ENCODE measurements at places on chromosomes 3 and 15. TPM values are rescaled to one million over a fixed set of nuclear protein-coding genes. Genes with fewer than 3 reads are reported as not detected.

- DNase-seq: no peak
- H3K4me3 ChIP-seq: no peak overlapping the region
- H3K36me3 ChIP-seq: no peaks in the 10 kb centered on the region
- H3K4me1 ChIP-seq: no peaks in the 10 kb centered on the region
- H3K27ac ChIP-seq: no peak overlapping the region
- no peaks in the 10 kb centered on the region for H3K27me3 ChIP-seq
Observed at GRCh38 chr3:79052054-79052681, 715.6 kb downstream of the ROBO1 start.

GRCh38 chr3:105369500-105370371 is 3.0 kb downstream of the ALCAM start:
- H3K4me3 ChIP-seq: peak overlapping the region; percentile 72
- H3K27me3 ChIP-seq: no peaks in the 10 kb centered on the region
- no peaks in the 10 kb centered on the region for H3K36me3 ChIP-seq
- peak; percentile 67 for DNase-seq
- H3K4me1 ChIP-seq: peaks cover 45% of the 10 kb centered on the region
- peak overlapping the region; percentile 29 for H3K27ac ChIP-seq

DNA sequence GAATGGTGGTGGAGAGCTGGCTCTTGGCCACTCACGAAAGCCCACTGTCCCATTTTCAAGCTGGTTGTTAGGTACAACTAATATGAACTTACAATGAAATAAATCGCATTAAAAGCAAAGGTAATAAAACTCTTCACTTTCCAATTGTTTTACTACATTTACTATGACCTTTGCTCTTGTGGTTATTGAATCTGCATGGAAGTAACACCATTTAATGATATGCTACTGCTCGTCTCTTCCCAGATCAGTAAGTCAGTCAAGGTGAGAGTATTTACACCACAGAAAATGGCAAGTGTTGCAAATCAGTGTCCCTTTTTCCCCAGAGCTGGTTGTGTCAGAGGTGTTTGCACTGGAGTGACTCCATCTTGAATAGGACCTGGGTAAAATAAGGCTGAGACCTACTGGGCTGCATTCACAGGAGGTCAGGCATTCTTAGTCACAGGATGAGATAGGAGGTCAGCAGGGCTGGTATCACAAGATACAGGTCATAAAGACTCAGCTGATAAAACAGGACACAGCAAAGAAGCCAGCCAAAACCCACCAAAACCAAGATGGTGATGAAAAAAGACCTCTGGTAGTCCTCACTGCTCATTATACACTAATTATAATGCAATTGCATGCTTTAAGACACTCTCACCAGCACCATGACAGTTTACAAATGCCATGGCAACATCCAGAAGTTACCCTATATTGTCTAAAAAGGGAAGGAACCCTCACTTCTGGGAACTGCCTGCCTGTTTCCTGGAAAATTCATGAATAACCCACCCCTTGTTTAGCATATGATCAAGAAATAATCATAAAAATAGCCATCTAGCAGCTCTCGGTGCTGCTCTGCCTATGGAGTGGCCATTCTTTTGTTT is 57.6 kb downstream of the FRMD4B start:
- no peak for DNase-seq
- no peaks in the 10 kb centered on the region for H3K27me3 ChIP-seq
- peak overlapping the region; percentile 57 for H3K27ac ChIP-seq
- peaks cover 68% of the 10 kb centered on the region for H3K4me1 ChIP-seq
- H3K36me3 ChIP-seq: no peaks in the 10 kb centered on the region

- no peak for DNase-seq
- peaks cover 40% of the 10 kb centered on the region for H3K27me3 ChIP-seq
- H3K4me3 ChIP-seq: no peak overlapping the region
- H3K36me3 ChIP-seq: no peaks in the 10 kb centered on the region
Observed at GRCh38 chr3:196208942-196209695, 2.1 kb downstream of the ZDHHC19 start.

GRCh38 chr15:48411971-48412591 is 80.9 kb downstream of the DUT start:
- peak overlapping the region; percentile 68 for H3K27ac ChIP-seq
- H3K4me3 ChIP-seq: no peak overlapping the region
- peaks cover 21% of the 10 kb centered on the region for H3K4me1 ChIP-seq
- DNase-seq: no peak
- no peaks in the 10 kb centered on the region for H3K27me3 ChIP-seq

- H3K36me3 ChIP-seq: no peaks in the 10 kb centered on the region
- no peak overlapping the region for H3K27ac ChIP-seq
- DNase-seq: no peak
Observed at GRCh38 chr3:161354554-161354953, 16.8 kb downstream of the SPTSSB start.

DNA sequence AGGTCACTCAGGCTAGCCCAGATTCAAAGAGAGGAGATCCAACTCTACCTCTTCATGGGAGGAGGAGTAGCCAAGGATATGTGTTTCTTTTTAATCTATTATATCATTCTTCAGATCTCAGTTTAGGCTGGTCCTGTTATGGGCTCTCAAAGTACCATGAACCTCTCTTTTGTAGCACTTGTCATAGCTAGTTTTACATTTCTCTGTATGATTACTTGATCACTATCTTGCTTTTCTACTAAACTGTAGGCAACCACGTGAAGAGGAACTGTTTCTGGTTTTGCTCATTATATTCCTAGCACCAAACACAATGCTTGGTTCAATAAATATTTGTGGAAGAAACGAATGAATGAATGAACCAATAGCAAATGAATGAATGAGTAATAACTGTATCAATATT is 29.6 kb downstream of the CD86 start:
- no peak overlapping the region for H3K4me3 ChIP-seq
- peaks cover 11% of the 10 kb centered on the region for H3K27me3 ChIP-seq
- no peaks in the 10 kb centered on the region for H3K4me1 ChIP-seq

- H3K27me3 ChIP-seq: no peaks in the 10 kb centered on the region
- peaks cover 33% of the 10 kb centered on the region for H3K36me3 ChIP-seq
- H3K4me1 ChIP-seq: no peaks in the 10 kb centered on the region
- no peak for DNase-seq
Observed at GRCh38 chr15:63255489-63255990, 21.9 kb upstream of the APH1B start.

GRCh38 chr3:169454060-169454317 is 209.5 kb downstream of the MECOM start:
- H3K4me3 ChIP-seq: no peak overlapping the region
- H3K27ac ChIP-seq: peak overlapping the region; percentile 56
- no peaks in the 10 kb centered on the region for H3K36me3 ChIP-seq

The MED12L gene
- total RNA-seq: 0.82 TPM
